ENCODE measurements at places on chromosomes 13 and 19. TPM values are rescaled to one million over a fixed set of nuclear protein-coding genes. Genes with fewer than 3 reads are reported as not detected.

VSIG10L gene
- total RNA-seq: 0.79 TPM

IGFL3 gene
- 0.53 TPM for total RNA-seq

DNA sequence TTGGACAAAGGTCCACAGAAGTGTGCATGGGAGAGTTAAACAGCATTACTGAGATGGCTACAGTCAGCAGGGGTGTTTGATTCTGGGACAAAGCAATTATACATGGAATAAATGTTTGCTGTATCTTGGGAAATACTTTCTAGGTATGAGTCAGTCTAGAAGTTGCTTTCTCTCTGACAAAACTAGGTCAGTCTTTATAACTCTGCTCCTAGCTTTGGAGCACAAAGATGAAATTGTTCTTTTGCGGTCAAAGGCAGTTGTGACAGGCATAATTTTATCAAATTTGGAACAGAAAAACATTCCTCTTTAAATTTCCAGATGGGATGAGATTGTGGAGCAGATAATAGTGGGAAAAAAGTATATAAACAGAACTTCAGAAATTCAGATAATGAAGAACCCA is 1045.4 kb upstream of the MIR17HG start:
- DNase-seq: peak; percentile 21

- DNase-seq: peak; percentile 48
Observed at GRCh38 chr19:38004186-38004520, 97.1 kb downstream of the SIPA1L3 start.

GAMT gene
- 117 TPM for total RNA-seq

MTMR6 gene
- 31.7 TPM for total RNA-seq

DNA sequence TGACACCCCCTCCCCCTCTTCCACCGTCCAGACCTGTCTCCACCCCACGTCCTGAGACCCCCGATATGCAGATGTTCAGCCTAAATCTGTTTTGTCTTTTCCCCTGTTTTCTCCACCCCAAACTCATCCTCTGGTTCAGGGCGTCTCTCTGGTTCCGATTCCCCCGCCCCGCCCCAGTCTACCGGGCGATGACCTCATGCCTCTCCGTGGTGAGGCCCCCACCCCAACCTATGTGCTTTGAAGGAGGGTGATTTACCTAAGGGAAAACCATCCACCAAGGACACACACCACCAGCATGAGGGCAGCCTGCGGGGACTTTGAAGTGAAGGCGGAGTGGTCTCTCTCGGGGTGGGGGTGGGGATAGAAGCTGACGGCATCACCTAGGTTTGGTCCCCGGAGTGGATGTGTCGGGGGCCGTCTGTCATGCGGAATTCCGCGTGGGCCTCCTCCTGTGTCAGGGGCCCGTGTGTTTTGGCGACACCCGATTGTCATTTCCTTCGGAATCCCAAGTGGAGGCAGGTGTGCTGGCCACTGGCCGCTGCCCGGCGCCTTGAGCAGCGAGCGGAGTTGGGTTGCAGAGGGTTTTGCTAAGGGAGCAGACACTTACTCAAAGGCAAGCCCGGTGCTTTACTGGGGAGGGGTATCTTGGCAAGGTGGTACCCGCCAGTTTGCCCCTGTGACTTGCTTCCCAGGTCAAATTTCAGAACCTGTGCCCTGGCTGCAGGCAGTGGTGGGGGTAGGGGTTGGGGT is 1.4 kb downstream of the FZR1 start:
- DNase-seq: peak; percentile 27

- no peak for DNase-seq
Observed at GRCh38 chr13:44155422-44156293, 218.0 kb upstream of the SERP2 start.

DNA sequence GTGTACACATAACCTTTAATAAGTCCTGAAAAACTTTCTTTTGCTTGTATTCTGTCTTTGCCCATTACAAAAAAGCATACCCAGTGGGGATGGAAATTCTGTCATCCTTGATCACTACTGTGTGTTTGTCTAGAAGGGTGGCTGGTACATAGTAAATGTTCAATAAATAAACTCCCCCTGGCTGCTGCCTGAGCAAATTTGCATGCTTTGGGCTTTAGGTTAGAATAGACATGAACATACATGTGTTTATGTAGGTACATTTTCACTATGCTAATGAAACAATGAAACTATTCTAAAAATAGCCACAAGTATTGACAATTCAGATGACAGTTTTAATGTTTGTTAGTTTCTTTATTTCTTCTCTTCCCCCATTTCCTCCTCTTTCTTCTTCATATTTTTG is 36.1 kb downstream of the TNFSF13B start:
- DNase-seq: no peak

KIR2DL1 gene
- not detected for total RNA-seq

ZNF729 gene
- total RNA-seq: not detected

GRCh38 chr19:2260341-2260805 is 4.2 kb upstream of the JSRP1 start:
- DNase-seq: peak; percentile 70

GRCh38 chr13:37662624-37663023 is 64.1 kb upstream of the POSTN start:
- DNase-seq: no peak

DNA sequence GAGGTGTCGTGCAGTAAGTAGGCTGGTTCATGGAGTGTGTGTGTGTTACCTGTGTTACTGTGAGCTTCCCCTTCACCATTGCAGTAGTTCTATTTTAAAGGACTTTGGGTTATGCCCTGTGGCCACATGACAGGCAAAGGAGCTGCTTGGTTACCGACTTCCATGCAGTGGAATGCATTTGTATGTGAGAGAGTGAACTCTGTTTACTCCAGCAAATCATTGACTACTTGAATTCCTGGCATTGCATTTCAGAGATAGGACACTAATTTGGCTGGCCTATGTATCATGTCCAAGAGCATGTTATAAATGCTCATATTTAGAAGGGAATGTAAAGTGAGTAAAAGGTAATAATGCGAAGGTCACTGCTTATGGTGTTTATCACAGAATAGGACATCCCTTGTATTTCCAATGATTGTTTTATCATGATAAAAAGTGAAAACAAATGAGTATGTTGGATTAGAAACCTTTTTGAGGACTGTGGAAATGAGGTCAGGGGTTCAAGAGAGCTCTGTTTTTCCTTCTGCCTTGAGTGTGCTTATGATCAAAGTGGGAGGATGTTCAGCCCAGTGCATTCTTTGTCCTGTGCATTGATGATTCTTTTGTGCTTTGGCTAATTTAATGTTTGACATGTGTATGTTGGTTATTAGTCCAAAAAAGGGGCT is 156.5 kb downstream of the LMO7 start:
- DNase-seq: no peak

DNA sequence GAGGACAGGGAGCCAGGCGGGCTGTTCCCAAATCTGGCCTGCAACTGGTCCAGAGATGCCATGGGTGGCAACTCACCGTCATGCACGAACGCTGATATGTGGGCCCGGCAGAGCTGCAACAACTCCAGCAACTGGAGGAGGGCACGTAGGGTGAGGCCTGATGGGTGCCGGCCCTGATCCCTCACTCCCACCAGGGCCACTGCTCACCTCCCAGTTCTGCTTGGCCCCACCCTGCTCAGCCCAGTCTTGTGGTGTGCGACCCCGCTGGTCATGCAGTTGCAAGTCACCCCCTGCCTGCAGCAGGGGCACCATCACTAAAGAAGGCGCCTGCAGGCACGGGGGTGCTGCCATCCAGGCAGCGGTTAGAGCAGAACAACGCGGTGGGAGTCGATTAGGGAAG is 16.9 kb downstream of the ARHGAP33 start:
- DNase-seq: no peak

PRODH2 gene
- not detected for total RNA-seq

DNA sequence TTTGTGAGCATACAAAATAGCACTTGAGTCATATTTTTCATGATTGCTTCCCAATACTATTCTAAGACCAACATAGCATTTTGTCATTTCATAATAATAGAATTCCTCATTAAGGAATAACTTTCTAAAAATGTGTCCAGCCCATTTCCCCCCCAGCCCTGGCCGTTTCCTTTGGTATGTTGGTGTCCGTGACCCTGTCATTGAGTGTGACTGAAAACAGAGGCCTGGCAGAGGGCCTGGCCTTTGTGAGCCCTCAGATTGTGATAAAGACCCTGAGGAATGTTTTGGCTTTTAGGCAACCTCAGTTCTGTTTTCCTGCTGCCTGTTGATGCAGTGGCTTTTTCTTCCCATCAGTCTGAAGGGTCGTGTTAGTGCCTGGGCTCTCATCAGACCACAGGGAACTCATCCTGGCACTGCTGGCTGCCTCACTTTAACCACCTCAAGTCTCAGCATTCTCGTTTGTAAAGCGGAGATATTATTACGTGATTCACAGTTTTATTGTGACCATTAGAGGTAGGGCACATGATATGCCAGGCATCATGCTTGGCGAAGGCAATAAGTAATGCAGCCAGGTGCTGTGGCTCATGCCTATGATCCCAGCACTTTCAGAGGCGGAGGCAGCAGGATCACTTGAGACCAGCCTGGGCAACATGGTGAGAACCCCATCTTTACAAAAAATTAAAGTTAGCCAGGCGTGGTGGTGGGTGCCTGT is 13.8 kb downstream of the SPINT2 start:
- DNase-seq: peak; percentile 45

DNA sequence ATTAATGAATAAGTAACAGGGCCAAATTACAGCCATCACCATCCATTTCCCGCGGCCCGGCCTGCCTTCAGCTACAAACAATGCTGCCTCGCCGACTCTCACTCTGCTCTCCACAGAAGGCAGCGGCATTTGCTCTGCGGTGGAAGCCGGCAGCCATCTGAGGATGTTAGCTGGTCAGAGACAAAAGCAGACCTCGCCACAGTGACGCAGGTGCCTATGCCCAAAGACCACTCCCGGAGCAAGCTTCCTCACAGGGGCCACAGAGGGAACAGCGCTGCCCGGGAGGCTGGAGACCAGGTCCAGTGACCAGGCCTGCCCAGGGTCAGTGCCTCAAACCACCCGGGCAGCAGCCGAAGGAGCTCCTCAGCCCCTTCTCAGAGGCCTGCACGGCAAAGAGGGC is 16.4 kb downstream of the PEPD start:
- no peak for DNase-seq

PSG3 gene
- not detected for total RNA-seq

DNA sequence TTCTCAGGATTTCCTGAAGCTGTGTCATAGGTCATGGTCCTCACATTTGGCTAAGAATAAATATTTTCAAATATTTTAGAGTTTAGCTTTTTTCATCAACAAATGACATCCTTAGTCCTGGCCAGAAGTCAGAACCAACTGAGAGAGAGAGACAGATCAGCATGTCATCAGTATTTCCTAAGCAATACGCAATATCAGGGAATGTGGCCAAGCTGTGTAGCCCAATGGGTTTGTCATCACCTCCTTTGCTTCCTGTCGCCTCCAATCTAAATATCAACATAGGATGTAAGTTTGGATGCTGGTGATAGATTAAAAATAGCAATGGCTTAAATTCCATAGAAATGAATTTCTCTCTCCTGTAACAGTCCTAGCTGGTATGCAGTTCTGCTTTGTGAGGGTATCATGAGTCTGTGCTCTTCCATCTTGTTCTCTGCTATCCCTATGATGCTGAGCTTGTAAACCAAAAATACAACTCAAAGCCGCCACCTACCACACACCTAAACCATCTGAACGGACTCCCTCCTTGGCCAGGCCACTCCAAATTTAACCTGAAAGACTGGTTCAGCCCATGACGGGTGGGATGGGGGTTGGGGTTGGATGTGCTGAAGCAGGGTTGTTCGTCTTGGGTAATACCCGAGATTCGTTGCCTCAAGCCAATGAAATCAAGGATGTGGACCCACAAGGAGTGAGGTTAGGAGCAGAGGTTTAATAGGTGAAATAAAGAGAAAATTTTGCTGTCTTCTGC is 10.0 kb upstream of the IGSF23 start:
- peak; percentile 82 for DNase-seq

DNA sequence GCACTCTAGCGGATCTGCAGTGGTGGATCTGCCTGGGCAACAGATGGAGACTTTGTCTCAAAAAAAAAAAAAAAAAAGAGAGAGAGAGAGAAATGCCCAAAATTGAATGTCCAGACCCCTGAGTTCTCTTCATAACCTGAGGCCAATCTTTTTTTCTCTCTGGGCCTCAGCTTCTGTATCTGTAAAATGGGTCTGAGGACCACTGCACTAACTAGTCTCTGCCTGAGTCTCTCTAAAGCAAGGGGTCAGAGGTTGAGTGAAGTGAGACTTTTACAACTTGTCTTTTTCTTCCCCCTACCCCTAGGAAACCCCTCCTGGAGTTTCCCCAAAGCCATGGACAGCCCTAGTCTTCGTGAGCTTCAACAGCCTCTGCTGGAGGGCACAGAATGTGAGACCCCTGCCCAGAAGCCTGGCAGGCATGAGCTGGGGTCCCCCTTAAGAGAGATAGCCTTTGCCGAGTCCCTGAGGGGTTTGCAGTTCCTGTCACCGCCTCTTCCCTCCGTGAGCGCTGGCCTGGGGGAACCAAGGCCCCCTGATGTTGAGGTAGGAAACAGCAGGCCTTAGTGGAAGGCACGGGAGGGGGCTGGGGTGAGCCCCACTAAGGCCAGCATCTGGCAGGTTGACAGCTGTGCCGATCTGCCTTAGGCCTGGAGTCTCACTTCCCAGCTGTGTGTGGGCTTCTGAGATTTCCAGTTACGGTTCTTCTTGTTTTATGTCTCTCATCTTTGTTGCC is 1.8 kb downstream of the TMEM91 start:
- DNase-seq: no peak

GRCh38 chr13:30846311-30846710 is 59.8 kb upstream of the MEDAG start:
- peak; percentile 33 for DNase-seq

RELB gene
- total RNA-seq: 9.3 TPM

NKG7 gene
- total RNA-seq: not detected

- no peak for DNase-seq
Observed at GRCh38 chr13:104980586-104980985, 1554.9 kb downstream of the EFNB2 start.

RNF113B gene
- total RNA-seq: not detected

- no peak for DNase-seq
Observed at GRCh38 chr19:10126213-10126639, 6.5 kb upstream of the EIF3G start.

- DNase-seq: no peak
Observed at GRCh38 chr13:73902296-73902695, 231.9 kb downstream of the KLF12 start.

GRCh38 chr13:80263745-80264513 is 77.0 kb downstream of the SPRY2 start:
- DNase-seq: no peak

VSTM1 gene
- not detected for total RNA-seq

ZNF805 gene
- total RNA-seq: 15.4 TPM

ZNF726 gene
- 10.4 TPM for total RNA-seq

All from A172 (cell line).